AG08395 (cell line): ENCODE measurements at places on chromosomes 2 and 18.

DNA sequence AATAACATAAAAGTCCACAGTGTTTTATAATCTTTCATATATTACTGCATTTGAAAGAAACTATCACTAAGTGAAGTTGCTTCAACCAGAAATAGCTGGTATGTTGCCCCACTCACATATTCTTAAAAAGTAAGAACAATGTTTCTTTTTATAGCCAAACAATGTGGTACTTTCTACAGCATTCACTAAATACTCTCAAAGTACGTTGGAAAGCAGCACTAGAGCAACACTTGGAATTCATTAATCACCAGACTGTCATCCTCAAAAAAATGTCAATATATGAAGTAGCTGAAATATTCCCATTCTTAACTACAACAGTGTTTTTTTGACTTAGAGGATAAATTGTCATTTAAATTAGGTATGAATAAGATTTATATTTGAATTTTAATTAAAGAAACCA lies 32.8 kb downstream of the COBLL1 start:
- DNase-seq = no peak

DNA sequence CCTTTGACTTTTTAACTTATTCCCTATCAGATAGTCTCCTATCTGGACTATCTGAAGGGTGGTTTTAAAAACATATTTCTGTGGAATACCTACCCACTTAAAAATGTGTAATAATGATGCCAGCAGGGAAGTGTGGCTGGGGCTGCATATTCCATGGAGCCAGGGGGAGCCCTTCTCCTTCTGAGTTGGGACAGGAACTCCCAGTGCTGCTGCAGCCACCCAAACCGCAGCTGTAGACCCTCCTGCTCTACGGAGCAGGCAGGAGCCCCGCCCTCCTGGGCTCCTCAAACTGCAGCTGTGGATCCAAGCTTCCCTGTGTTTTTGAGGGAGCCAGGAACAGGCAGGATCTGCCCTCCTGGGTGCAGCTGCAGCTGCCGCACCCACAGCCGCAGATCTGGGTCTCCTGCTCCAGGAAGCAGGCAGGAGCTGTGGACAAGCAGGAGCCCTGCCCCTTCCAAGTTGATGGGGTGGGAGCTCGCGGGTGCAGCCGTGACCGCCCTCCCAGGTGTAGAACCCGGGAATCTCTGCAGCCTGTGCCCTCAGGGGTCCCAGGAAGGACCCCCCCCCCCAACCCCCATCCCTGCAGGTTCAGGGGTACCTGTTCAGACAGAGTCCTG lies 57.8 kb downstream of the PDK1 start:
- DNase-seq = no peak

- DNase-seq = peak; percentile 40
Measured at GRCh38 chr2:41967476-41968181, 80.2 kb upstream of the PKDCC start.

DNA sequence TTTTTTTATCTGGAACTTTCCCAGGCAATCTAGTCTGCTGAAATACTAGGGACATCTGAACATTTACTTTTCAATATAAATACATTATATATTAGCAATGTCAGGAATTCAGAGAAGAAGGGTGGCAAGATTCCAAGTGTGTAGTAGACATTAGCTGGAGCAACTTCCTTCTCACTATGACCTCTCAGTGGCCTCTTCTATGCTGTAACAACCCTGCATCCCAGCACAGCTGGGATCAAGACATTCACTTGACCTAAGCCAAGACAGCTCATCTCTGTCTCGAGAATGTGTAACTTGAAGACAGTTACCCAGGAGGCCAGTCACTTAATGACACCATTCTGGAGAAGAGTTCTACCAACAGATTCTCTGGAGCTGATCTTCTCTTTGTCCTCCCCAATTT lies 61.7 kb upstream of the RALBP1 start:
- DNase-seq = peak; percentile 69

- no peak for DNase-seq
Measured at GRCh38 chr2:109635426-109636304, 21.5 kb downstream of the SOWAHC start.

DNA sequence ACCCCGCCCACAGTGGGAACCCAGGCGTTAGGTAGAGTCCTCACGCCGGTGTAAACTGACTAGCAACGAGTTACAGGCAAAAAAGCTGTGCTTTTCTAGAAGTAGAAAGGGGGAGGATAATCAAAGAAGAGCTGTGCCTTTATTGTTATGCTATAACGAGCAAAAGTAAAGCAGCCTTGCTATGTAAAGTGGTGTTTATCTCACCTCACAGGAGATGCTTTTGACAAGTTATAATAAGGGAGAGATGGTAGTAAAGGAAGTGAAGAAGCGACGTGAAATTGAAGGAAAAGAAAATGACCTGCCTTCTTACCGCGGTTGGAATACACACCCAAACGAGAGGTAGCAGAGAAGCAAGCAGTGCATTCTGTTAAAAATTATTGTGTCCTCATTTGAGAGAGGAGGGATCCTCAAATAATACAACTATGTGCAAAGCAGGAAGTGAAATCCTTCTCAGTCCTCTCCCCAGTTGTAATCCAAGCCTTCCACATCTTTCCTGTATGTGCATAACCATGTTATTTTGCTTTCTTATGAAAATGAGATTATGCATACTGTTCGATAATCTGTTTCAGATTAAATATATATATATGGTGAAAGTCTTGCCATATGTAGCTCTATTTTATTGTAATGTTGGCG lies 962 bp downstream of the TANK start:
- no peak for DNase-seq

- DNase-seq = no peak
Measured at GRCh38 chr2:85168942-85169341, 35.8 kb downstream of the TCF7L1 start.

- DNase-seq = no peak
Measured at GRCh38 chr2:196307775-196308305, 136.5 kb upstream of the STK17B start.

- DNase-seq = no peak
Measured at GRCh38 chr2:134466141-134466540, 212.3 kb downstream of the MGAT5 start.

GRCh38 chr2:24891201-24891600 lies 28.8 kb downstream of the ADCY3 start:
- no peak for DNase-seq

DNA sequence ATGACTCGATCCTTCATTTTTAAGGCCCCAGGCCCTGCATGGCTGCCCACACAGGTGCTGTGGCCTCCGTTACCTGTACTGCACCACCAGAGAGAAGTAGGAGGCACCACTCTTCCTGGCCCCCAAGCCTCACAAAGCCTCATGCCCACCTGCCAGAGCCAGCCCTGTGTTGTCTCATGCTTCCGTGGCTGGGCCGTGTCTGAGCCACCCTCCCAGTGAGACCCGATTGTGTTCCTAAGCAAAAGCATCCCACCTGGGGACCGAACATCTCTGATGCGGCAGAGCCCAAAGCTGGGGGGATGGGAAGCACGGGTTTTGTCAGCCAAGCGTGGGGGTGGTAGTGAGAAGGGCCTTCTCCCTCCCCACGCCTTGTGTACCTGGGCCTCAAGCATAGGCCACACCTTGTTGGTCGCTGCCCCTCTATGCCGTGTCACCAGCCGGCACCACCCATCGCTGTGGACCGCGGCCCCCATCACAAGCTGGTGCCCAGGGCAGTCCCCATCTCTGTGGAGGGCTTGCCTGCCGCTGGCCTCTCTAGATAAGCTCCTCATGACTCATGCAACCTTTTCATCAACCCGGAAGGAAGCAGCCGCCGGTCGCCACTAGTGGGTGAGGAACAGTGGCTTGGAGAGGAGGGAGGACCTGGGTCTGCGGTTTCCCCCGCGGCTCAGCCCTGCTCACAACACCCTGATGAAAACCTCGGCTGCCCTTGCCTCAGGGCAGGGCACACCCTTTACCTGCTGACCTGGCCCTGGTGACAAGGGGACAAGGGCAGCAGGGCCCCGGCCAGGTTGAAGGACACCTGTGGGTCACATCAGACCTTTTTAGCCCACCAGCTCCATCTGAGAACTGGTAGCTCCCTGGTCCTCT lies 2.7 kb upstream of the RNPEPL1 start:
- peak; percentile 56 for DNase-seq

- DNase-seq = no peak
Measured at GRCh38 chr2:70956141-70956540, 20.4 kb downstream of the ATP6V1B1 start.

DNA sequence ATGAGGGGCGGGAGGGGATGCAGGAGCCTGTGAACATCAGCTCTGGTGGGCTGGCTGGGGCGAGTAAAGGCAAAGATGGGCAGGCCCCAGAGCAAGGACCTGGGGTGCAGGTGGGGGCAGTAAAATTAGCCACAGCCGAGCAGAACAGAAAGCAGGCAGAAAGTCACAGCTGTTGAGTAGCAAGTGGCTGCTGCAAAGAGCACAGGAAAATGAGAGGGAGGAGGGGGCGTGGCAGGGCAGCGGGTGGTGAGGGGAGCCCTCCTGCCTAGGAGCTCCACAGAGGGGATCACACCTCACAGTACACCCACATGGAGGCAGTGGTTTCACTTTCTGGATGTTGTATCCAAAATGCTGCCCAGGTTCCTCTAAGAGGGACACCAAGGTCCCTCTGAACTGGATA lies 79.6 kb downstream of the LBH start:
- no peak for DNase-seq

DNA sequence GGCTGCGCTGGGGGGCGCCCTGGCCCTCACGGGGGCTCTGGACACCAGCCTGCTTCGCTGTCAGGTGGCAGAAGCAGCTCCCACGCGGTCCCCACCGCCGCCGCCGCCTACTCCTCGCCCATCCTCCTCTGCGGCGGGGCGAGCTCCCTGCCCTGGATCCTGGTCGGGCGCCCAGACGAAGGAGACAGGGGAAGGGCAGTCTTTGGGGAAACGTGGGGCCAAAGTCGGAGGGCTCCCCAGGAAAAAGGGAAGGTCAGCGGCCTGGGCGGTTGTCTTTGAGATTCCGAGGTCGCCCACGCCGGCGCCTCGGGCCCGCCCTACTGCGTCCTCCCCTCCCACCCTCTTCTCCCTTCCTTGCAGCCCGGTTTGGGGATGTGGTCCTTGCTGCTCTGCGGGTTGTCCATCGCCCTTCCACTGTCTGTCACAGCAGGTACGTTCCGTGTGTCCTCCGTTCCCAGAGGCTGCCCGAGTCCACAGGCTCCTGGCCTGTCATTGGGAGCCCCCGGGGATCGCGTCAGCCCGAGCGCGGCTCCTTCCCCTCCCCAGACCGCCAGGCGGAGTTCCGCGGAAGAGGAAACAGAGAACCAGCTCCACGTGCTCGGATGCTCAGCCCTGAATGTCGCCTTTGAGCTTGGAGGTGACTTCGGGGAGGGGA lies 800 bp downstream of the IL1RL2 start:
- DNase-seq = peak; percentile 65

DNA sequence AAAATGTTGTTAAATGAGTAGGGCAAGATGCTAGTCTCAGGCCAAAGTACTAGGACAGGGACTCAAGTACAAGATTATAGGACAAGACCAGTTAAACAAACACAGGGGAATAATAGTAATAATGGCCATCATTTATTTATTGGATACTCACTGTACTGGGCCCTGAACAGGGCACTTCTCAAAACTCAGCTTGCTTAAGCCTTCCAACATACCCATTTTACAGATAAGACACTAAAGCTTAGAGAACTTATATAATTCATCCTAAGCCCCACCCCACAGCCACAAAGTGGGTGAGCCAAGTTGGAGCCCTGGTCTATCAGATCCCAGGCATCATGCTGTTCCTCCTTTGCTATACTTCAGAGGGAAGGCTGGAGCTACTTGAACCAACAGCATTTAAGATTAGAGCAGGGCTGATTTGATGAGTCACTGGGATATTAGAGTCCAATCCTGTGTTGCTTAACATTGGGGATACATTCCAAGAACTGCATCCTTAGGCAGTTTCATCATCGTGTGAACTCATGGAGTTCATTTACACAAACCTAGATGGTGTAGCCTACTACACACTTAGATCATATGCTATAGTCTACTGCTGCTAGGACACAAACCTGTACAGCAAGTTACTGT lies 153.6 kb downstream of the MTCL1 start:
- DNase-seq = peak; percentile 90

DNA sequence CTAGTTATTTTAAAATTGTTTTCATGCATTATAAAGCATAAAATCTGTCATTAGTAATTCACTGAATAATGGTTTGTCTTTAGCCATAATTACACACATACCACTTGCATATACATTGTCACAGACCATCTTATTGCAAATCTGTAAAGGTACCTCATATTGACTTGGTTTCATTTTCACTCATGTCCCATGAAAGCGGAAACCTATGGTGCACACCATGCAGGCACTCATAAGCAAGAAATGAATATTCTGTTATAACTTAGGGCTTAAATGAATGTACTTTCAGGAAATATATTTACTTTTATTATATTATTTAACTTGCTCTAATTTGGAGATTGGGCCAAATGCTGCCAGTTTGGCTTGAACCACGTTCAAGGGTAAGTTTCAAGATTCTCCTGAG lies 29.2 kb upstream of the STK17B start:
- DNase-seq = no peak

- no peak for DNase-seq
Measured at GRCh38 chr2:139652385-139652784, 872.2 kb upstream of the NXPH2 start.

GRCh38 chr2:31729442-31730092 lies 148.8 kb upstream of the SRD5A2 start:
- DNase-seq = peak; percentile 46

- DNase-seq = no peak
Measured at GRCh38 chr18:45280481-45281276, 334.6 kb upstream of the SLC14A2 start.

DNA sequence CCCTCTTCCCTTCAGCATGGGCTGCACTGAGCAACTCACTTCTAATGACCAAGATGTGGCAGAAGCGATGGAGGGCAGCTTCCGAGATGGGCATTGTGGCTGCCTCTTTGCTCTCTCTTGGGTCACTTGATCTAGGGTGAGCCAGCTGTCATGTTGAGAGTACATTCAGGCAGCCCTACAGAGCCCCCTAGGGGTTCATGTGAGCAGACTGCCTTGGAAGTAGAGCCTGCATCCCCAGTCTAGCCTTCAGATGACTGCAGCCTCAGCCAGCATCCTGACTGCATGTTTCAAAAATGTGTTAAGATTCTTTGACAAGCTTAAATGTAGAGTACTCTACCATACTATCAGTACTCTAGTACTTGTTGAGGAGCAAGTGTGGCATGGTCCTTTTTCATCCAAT lies 143.9 kb downstream of the NCK2 start:
- DNase-seq = no peak

DNA sequence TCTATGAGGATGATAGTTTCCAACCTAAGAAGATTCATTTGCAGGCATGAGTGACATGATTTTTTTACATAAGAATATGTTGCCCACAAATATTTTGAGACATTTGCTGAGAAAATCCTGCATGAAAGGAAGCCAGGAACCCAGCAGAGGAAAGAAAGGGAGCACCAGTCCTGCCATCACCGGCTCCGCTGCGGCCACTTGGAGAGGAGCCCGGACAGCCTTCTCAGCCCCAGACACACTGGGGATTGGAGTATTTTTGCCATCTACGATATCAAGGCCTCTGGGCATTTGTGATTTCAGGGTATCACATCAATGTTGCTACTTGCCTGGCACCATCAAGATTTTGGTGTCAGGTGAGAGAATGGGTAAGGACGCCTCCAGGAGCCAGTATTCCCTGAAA lies 228.3 kb downstream of the PTGR3 start:
- DNase-seq = no peak

- no peak for DNase-seq
Measured at GRCh38 chr2:222907048-222907447, 46.2 kb downstream of the ACSL3 start.
